Cardiac muscle cell (in vitro differentiated cells and primary cell): ENCODE measurements at places on chromosomes 12 and 14.

DNA sequence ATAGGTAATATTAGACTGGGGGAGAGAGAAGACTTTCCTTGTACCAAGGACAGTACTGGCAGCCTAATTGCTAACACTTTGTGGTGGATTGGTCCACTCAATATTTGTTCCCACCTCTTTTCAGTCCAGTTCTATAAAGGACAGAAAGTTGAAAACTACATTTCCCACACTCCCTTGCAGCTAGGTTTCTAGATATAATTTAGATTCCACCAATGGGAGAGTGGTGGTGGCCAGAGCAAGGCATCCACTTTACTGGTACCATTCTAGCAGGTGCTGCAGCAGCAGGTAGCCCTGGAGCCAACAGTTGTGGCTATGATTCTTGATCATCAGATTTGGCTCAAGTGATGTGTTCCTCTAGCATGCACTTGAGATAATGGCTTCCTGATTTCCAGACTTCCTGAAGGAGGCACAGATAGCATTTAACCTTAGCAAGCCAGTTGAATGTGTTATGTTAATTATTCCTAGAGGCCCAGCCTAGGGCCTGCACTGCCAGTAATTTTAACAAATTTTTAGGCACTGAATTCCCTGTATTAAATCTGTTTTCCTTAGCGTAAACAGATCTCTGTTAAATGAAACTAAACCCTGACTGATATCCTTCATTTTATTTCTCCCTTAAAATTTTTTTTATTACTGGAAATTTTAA lies 24.4 kb downstream of the SLC38A1 start:
- no peak for DNase-seq

DNA sequence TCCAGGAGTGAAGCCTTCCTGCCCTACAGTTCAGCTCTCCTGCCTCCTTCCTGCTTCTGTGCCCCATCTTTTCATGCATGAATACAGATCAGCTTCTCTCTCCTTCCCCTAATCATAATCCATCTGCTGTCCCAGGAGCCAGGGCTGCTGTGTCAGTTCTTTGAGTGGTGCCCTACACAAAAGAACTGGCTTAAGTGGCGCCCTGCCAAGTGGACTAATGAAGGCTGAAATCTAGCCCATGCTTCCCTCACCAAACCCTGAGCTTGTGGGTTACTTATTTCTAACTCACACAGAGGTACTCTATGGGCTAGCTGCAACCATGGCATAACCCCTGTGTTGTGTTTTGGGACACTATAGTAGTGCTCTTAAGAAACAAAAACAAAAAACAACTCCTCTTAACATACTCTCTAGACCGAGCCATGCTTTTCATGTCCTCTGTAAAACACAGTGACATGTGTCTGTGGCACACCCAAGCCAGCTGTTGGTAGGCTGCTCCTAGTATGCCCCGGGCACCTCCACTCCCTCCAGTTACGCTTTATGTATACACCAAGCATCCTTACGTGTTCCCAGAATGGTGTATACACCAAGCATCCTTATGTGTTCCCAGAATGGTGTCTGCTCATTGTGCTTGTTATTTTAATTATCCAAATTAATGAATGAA lies 19.3 kb upstream of the ETV6 start:
- DNase-seq, result peak; percentile 50

GRCh38 chr12:107458163-107458562 lies 227.4 kb upstream of the PWP1 start:
- DNase-seq, result no peak

GRCh38 chr12:29389295-29389919 lies 8.4 kb upstream of the ERGIC2 start:
- DNase-seq, result peak; percentile 4

DNA sequence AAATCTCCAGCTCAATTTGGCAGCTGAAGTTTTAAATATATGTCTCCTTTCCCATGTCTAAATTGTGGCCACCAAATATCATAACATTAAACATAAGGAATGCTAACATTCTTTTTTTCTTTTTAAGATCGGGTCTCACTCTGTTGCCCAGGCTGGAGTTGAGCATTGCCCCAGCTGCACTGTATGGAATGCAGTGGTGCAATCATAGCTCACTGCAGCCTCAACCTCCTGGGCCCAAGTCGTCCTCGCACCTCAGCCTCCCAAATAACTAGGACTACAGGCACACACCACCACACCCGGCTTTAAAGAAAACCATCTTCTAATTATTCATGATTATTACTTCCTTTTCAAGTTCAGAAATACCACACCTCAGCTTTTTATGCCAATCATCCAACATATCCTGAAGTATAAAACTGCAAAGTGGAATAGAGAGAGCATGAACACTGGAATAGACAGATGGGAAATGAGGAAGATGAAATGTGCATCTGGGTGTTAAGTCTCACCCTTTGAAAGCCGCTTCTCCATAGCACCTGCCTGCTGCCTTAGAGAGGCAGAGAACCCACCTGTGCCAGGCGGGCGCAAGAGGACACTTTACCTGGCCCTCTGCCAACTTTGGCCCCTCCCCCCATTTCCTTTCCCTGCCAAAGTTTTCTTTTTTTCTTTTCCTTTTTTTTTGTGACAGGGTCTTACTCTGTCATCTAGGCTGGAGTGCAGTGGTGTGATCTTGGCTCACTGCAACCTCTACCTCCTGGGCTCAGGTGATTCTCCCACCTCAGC lies 2.8 kb upstream of the EML1 start:
- DNase-seq, result no peak
